NCI-H526 (cell line): ENCODE measurements at places on chromosomes 3 and 15.

GRCh38 chr15:77714555-77714954 lies 81.8 kb upstream of the LINGO1 start:
- DNase-seq: no peak

GRCh38 chr3:42809202-42809601 lies at the start of gene ACKR2:
Gene ACKR2, plus strand, starts transcription at chr3:42809445. Its CDS starts 55,058 bp downstream, at chr3:42864503.
- no peak for DNase-seq

GRCh38 chr15:66931768-66932633 lies 133.4 kb upstream of the SMAD3 start:
- peak; percentile 8 for DNase-seq

DNA sequence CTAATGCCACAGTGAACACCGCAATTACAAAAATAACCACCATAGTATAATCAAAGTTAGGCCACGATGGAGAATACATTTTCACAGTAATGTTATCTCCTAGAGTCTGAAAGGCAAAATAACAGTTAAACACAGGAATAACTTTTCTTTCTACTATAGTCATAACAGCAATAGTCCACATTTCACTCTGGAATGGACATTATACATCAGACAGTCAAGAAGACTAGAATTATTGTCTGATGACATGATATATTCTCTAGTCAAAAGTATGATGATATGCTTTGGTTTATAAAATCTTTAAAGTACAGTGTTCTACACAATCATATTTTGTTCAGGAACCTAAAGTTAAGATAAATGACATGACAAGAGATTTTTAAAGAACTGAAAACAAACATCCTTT lies 18.0 kb downstream of the SPPL2A start:
- no peak for DNase-seq

- DNase-seq: no peak
Measured at GRCh38 chr15:61659566-61660190, 400.6 kb downstream of the VPS13C start.

DNA sequence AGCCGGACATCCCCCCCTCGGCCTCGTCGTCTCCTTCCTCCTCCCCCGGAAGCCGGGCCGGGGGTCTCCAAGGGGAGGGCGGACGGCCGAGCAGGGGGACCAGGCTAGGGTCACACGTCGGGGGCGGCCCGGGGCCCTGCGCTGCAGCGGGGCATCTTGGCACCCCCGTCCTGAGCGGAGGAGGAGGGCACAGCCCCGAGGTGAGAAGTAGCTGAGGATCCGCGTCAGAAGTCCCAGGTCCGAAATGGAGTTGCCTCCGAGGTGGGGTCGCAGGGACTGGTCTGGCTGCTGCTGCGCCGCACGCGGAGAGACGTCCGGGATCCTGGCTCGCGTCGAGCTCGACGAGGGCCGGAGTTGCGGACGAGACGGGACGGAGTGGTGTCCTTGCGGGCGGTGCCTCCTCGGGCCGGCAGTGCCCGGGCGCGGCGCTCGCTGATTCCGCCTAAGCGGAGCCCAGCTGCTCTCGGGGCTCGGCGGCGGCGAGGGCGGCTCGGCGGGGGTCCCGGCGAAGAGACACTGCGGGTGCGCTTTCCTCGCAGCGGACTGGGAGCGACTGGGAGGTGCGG lies at the start of gene ADCY5:
Gene ADCY5 (minus strand): TSS at position 555 of the 566 bp plus-strand sequence. CDS start 545 bp downstream, at position 10.
- no peak for DNase-seq

DNA sequence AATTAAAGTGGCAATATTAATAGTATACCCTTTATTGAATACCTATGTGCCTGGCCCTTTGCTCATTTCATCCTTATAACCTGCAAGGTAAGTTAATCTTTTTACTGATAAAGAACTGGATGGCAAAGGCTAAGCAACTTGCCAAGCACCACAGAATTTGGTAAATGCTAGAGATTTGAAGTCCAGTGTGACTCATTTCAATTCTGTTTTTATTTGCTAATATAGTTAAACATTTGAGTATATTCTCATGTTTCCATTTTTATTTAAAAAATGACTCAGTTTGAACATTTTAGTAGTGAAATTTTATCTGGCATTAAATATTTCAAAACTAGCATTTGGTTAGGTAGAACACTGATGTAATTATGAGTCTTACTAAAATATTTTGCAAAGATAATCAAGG lies 11.3 kb downstream of the PFN2 start:
- DNase-seq: no peak

DNA sequence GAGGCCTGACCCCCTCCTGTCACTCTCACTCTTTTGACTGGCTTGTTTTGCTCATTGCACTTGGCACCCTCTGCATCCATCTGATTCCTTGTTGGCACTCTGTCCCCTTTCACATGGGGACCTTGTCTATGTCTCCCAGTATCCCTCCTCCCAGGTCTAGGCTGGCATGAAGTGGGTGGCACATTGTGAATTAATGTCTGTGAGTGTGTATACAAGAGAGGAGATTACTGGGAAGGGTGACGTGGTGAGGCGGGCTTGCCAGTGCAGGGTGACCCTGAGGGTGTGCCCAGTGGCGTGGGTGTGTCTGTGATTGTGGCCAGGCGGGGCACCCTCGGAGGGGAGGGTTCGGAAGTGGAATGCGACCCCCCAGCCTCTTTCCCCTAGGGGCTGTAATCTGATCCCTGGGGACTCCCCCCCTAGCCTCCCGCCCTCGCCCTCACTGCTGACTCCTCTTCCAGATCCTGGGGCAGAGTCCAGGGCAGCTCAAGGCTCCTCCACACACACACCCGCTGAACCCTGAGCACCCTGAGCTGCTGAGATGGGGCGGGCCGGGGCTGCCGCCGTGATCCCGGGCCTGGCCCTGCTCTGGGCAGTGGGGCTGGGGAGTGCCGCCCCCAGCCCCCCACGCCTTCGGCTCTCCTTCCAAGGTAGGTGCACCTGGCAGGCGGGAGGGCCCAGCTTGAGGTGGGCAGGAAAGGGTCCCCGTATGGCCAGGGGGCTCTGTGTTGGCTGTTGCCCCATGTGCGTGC lies at the start of gene SEMA3B:
Gene SEMA3B (plus strand): TSS at position 445 of the 749 bp plus-strand sequence. CDS start 94 bp downstream, at position 539.
- DNase-seq: no peak

- peak; percentile 52 for DNase-seq
Measured at GRCh38 chr3:154018100-154018696, 103.0 kb upstream of the ARHGEF26 start.

- no peak for DNase-seq
Measured at GRCh38 chr3:110485389-110485788, 586.2 kb upstream of the NECTIN3 start.

DNA sequence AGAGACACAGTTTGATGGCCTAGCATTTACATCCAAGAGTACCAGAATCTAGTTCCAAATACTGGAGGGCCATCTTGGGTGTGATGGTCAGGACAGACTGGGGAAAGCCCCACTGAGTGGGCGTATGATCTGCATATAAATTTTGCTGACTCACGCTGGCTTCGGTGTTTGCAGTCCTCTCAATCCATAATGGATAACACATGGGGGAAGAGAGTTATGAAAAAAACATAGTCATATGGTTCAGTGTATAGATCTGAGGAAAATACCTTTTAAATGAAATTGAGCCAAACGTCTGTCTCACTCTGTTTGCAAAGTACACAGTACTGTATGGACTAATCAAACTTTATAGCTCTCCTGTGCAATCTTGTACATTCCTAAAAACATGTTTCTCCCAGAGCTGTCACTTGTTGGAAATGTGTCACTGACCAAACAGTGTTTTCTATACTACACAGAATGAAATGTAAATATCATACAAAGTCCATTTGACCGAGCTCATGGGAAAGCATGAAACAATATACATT lies 125.3 kb upstream of the THBS1 start:
- DNase-seq: no peak

- DNase-seq: no peak
Measured at GRCh38 chr15:66630801-66631351, 65.1 kb upstream of the LCTL start.

DNA sequence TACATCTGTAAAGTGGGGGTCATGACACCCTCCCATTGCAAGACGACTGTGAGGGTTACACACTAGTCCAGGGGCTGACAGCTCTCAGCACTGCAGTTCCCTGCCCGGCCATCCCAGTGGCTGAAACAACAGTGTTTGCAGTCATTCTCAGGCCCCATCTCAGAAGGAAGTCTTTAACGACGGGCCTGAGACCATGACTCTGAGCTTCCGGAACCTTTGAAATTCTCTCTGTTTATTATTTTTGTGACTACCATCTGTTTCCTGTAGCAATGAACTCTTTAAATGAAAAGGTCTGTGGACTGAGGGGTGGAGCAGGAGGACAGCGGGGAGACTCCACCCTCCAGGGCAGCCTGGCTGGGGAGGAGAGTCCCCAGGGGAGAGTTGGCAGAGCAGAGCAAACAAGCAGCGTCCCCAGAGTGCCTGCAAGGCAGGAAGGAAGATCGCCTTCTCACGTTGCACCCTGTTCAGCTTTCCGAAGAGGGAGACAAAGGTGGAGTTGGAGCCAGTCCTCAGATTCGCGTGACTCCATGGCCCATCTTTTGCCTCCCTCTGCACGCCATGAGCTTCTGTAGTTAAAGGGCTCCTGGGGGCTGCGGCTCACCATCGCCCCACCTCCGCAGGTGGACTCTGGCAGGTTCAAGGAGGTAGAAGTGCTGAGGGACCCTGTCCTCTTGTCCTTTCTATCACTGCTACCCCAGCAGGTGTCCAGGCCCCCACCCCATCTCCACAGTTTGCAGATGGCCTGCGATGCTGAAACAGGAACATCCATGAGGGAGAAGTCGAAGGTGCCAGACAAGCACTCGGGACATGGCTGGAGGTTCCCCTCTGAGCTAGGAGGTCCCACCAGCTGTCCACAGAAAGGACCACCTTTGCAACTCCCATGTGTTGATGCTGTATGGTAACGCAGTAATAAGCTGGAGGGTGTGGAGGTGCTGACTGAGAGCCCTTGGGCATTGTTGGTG lies 525.8 kb upstream of the PROK2 start:
- peak; percentile 80 for DNase-seq
